M059J (cell line): ENCODE measurements at places on chromosomes 12 and 14. TPM values are rescaled to one million over a fixed set of nuclear protein-coding genes. Genes with fewer than 3 reads are reported as not detected.

STON2 gene
- 0.20 and 1.3 TPM in 2 replicates for total RNA-seq

SLC7A7 gene
- total RNA-seq = 2.6 and 3.6 TPM in 2 replicates

PLD4 gene
- not detected in 2 replicates for total RNA-seq

TDRD9 gene
- not detected in 2 replicates for total RNA-seq

DNA sequence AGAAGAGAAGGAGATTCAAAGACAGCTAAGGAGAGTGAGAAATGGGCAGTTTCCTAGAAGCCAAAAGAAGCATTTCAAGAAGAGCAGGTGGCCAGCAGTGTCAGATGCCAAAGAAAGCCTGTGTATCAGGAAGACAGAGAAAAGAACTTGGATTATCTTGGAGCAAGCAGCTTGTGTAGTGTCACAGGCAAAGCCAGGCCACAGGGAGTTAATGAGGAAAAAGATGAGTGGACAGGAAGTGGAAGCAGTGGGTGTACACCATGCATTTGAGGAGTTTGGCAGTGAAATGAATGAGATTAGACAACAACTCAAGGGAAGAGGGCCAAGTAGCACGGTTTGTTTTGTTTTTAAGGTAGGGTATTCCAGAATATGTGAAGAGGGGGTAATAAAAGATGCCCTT lies 5.6 kb upstream of the MYH7 start:
- peak; percentile 3 for DNase-seq

DNA sequence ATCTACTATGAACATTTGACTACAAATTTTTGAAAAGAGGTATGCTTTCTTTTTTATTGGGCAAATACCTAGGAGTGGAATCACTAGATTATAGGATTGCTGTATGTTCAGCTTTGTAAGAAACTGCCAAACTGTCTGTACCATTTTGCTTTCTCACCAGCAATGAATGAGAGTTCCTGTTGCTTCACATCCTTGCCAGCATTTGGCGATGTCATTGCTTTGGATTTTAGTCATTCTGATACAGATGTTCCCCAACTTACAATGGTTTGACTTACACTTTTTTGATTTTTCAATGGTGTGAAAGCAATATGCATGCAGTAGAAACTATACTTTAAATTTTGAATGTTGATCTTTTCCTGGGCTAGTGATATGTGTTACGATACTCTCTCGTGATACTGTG lies 328.7 kb downstream of the RAD51B start:
- DNase-seq = no peak

DNA sequence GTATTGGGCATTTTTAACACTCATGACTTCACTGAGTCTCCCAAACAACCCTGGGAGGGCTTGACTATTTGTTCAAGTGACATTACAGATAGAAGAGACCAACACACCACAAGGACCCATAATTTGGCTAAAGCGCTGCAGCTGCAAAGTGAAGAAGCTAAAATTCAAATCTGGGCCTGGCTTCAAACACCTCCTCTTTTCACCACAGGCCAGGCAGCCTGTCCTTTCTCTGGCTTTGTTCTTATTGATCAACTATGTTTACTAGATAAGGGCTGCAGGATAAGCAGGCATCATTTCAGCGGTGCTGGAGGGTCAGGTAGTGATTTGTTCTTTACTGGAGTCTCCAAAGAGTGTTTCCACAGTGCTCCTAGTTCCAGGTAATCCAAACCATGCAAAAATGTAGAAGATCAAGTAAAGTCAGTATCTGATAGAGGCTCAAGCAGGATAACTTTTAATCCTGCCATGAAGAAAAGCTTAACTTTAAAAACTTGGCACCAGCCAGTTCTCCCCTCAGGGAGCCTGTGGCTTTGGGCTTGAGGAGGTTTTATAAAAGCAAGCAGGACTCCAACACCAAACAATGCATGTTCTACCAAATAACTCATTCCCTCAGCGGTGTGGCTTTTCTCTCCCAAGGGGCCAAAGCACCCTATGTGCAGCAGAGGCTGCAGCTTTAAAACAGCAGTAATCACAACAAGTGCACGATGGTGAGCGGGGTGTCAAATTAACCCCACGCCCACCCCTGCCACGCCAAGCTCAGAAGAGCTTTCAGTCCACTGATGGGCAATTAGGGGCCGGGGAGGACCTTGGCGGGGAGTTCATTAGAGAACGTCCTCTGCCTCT lies 16.8 kb downstream of the CLMN start:
- no peak for DNase-seq

- peak; percentile 4 for DNase-seq
Measured at GRCh38 chr14:57835766-57836165, 30.1 kb downstream of the SLC35F4 start.

GRCh38 chr12:129532707-129533499 lies 370.9 kb downstream of the TMEM132D start:
- no peak for DNase-seq

GRCh38 chr12:132148368-132149045 lies 4.2 kb downstream of the NOC4L start:
- DNase-seq = no peak

DNA sequence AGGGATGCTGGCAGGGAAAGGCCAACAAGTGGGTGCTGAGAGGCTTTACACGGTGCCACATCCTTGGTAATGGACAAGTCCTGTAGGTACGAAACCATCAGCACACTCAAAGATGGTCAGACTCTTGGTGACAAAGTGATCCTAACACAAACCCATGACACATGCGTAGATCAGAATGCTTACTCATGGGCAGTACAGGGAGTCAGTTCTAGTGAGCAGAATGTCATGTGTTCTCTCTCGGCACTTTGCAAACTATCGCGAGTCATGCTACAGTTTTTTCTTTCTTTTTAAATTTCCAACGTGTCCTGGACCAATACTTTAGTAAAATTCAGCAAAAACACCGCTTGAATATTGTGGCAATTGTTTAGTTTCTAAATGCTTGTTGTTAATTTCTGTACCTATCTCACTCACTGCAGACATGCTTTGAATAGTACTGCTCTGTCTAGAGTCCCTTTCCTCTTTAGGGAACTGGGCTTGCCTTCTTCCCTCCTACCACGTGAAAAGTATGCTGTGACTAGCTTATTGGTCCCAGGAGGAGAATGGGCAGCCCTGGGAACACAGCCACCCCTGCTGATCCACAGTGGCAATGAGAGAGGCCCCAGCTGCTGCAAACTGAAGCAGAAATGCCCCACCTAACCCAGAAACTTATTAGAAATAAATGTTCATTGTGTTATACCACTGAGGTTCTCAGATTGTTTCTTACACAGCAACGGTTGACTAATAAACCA lies 62.4 kb downstream of the UBR7 start:
- peak; percentile 52 for DNase-seq
